ENCODE measurements at places on chromosomes 6 and 20.

DNA sequence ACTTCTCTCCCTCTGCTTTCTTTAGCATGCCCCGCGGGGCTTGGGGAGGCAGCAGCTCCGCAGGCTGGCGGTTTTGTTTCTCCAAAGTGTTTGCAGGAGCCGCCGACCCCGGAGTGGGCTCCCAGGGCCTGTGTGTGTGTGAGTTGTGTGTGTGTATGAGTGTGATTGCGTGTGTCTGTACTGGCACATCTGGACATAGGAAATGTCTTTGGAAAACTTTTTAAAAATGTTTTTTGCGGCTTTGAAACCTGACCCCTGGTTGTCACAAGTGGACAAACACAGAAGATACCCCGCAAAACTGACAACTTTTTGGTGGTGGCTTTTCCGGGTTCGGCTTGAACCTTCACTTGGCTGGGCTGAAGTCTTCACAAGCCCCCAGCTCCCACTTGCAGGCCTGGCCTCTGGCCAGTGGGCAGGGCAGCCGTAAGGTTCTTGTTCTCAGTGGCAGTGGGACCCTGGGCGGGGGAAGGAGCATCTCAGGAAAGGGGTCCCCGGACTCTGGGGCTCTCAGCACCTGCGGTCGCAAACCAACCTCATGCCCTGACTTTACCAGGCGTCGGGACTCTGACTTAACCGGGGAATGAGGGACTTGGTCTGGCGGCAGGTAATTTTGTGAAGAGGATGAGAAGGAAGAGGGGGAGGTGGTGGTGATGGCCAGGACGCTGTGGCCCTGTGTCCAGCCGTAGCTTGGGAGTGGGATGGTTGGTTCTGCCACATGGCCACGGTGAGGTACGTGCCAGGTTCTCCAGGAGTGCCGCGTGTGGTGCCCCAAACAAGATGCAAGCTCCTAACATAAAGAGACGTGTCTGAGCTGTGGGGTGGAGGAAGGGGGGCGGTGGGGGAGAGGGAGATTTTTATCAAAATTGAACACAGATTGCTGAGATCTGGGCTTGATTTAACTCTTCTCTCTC lies 619 bp downstream of the DAAM2 start:
- no peak for DNase-seq

DNA sequence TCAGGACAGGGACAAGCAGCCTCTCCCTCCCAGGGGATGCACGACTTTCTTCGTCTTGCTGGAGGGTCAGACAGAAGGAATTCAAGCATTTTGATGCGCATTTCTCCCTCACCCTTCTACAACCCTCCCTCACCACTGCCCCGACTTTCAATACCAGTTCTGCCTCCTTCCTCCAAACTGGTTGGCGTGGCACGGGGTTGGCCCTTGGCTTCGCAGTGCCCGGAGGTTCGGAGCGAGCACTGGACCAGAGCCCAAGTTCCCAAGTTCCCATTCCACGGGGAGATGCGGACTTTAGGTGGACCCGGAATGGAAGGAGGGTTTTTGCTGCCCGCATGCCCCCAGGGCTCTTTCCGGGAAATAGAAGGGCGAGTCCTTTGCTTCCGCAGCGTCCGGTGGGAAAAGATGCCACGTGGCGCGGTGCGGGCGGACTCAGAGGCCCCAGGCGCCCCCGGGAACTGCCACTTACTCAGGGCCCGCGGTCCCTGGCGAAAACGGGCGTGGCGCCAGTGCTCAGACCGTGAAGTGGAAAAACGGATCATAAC lies 8.0 kb upstream of the LAMP5 start:
- no peak for DNase-seq

GRCh38 chr20:48622421-48622820 lies 205.4 kb downstream of the PREX1 start:
- no peak for DNase-seq

GRCh38 chr6:24242924-24243323 lies 114.9 kb downstream of the DCDC2 start:
- DNase-seq = no peak

DNA sequence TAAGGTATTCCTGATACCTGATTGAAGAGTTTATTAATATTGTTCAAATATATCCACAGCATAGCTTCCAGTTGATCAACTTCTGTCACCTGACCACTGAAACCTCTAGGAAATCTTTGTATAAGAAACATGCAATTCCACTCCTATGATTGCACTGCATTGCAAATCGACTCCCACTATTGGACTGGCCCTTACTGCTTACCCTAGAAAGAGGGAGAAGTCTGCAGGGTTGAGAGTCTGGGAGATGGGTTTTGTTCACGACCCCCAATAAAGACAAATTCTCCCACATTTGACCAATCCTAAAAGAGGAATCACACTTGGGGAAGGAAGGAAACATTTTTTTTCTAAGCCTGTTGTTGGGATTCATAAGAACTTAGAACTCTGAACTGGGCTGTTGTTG lies 43.7 kb downstream of the TNFRSF21 start:
- DNase-seq = no peak

DNA sequence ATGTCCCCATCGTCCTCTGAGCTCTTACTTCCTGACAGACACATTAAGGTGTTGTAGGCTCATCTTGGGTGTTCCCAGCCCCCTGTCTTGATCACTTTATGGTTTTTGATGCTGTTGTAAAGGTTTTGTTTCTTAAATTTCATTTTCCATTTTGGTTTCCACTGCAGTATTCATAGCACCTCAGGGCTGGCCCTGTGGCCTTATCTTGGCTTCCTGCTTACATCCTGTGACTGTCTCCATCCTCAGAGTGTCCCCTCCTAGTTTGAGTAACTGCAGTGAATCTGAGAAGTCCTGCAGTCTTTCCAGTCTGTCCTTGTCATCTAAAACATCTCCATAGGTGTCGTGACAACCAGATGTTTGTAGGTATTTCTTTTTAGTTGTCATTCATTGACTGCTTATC lies 50.9 kb downstream of the JARID2 start:
- DNase-seq = no peak

GRCh38 chr20:33710681-33711445 lies 9.2 kb downstream of the PXMP4 start:
- no peak for DNase-seq

GRCh38 chr6:166257911-166258318 lies 50.3 kb downstream of the PRR18 start:
- DNase-seq = no peak

DNA sequence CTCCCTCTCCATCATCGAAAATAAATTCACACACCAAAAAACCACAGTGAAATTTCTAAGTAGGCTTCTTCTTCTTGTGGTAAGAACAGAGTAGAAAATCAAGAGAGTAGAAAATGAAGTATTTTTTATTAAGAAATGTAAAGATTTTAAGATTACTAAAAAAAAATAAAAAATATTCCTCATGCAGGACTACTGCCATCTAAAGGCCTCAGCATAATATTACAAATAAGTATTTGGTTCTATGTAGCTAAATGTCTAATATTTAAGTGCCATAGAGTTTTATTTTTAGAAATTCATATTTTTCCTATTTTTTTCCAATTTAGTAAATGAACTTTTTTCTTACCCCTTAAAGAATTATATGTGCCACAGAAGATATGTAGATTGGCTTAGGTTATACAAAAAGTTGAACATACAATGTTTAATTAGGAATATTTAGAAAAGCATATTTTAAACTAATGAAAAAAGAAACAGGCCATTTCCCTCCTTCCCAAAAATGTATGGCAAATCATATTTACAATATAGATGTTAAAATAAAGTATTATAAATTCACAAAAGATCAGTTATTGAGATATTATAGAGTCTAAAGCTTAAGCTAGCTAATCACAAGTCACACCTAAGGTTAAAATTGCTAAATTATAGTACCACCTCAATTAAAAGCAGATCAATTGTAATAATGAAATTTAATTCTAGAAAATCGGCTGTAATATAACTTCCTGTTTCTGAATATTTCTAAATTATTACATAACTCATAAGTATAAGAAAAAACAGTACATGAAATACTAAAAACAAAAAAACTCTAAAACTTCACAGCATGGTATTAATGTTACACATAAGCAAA lies 3.5 kb upstream of the NT5DC1 start:
- peak; percentile 27 for DNase-seq

DNA sequence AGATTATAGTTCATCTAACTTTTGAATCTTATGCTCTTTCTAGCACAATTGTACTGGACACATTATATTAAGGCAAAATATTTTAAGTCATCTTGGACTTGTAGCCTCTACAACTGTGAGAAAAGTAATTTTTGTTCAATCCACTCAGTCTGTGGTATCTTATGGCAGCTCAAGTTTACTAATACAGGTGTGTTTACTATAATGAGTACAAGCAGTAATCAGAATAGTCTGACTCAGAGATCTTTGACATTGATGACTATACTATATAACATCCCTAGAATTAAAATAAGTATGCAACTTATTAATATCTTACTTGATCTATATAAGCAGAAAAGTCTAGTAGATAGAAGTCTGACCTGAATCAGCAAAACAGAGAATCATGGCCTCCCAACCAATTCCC lies 40.7 kb upstream of the PRSS16 start:
- DNase-seq = no peak

DNA sequence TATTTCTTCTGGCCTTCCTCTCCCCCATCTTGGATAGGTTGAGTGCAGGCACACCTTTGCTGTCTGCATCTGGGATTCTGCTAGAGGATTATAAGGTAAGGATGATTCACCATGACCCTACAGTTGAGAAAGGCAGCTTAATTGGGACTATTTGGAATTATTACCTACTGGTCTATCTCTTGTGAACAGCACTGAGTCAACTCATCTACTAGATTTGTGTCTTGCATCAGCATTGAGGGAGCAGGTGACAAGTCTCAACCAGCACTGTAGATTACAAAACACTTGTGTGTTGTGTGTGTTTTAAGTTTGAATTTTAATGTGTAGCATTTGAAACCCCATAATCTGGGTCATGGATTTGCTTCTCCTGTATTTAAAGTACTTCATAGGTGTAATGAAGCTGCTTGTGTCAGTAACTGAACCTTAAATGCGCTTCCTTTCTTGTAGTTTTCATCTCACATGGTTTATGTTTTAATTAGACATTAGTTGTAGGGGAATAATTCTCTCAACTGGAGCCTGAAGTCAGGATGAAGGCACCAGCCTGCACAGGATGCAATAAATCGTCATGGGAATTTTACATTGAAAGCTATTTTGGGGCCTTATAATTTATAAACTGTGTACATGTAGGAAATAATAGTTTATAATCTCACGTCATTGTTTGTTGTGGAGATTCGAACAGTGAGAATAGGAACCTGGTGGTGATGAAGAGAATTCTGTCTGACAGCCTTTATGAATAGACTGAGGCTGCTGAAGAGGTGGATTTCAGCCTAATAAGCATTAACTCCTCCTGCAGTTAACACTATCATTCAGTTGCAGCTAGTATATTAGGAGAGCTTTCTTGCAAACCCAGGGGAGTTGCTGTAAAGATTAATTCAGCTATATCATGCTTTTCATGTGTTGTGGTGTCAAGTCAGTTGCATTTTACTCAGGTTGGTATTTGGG lies 125.1 kb downstream of the JARID2 start:
- no peak for DNase-seq

DNA sequence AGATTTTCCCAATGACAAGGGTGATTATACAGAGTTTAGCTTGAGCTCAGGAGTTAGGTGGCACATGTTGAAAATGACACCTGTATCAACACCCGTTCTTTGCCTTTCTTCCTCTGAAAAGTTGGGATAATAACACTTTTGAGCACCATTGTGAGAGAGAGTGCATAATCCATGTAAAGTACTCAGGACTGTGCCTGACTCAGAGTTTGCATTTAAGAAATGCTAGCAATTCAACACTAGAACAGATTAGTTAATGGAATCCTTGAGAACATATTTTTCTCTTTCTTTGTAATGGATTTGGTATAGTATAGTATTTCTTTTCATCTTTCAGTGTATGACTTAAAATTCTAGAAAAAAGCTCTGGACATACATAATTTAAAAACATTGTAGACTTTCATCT lies 449.2 kb downstream of the GJA1 start:
- DNase-seq = no peak

DNA sequence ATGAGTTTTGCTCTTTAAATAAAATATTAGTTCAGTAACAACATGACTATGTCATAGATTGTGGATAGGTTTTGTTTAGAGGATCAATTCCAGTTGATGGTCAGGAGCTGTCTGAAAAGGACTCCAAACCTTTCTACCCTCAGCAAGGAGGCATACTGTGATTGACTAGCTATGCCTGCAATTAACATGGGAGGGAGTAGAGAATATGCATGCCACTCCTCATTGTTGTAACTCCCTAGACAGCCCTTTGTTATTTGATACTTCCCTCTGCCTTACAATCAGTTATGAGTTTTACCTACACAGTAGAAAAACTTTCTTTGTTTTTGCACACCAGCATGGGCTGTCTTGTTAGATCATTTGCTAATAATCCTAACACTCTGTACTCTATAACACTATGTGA lies 1418.5 kb downstream of the KHDRBS2 start:
- no peak for DNase-seq

DNA sequence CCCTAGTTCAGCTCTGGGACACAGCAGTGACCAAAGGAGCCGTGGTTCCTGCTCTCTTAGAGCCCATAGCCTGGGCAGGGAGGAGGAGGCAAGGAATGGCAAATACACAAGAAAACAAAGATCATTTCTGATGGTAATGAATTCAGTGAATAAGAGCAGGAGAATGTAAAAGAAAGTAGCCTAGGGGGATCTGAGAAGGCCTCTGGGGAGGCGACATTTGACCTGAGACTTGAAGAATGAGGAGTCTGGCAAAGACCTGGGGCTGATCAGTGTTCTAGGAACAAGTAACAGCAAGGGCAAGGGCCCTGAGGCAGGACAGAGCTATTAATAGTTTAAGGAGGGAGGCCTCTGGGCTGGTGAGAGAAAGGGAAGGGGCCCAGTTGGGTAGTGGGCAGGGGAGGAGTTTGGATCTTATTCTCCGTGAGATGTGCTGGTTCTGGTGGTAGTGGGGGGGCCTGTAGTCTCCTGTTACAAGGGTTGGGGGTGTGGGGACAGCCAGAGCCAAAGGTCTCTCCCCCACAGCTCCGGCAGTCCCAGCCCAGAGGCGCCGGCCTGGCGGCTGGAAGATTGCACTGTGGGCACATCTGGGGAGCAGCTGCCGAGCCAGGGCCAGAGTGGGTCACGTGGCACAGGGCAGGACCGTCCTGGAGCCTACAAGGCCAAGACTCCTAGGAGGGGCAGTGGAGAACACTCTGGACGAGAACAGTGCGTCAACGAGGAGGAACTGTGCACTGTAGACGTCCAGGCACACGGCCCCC lies 9.3 kb upstream of the ID1 start:
- peak; percentile 45 for DNase-seq

GRCh38 chr6:21808045-21808470 lies 214.5 kb downstream of the SOX4 start:
- DNase-seq = no peak

- peak; percentile 4 for DNase-seq
These were observed 22.3 kb downstream of the TPBG start for GRCh38 chr6:82385961-82386360.

All from HT-29 (cell line).